ENCODE measurements at places on chromosomes 11 and 22. TPM values are rescaled to one million over a fixed set of nuclear protein-coding genes. Genes with fewer than 3 reads are reported as not detected.

DNA sequence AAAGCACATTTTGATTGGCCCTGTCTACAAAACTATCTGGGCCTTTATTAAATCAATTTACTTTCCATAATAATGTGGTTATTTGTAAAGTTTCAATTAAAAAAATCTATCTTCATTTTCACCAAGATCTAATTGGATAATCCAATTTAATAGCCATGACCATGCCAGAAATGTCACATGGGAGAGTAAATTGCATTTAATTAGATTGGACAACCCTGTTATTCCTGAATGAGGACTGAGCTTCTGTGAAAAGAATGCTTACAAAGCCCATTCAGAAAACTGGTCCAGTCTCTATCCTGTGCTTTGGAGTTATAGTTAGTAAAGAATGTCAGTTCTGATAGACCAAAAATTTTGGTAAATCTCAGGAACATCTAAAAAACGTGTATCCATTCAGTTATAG, 541.9 kb upstream of the ANO5 start:
- H3K36me3 ChIP-seq, result no peaks in the 10 kb centered on the region
- H3K27ac ChIP-seq, result no peak overlapping the region
- no peak for DNase-seq
- H3K27me3 ChIP-seq, result no peaks in the 10 kb centered on the region
- no peak overlapping the region for H3K4me3 ChIP-seq

DNA sequence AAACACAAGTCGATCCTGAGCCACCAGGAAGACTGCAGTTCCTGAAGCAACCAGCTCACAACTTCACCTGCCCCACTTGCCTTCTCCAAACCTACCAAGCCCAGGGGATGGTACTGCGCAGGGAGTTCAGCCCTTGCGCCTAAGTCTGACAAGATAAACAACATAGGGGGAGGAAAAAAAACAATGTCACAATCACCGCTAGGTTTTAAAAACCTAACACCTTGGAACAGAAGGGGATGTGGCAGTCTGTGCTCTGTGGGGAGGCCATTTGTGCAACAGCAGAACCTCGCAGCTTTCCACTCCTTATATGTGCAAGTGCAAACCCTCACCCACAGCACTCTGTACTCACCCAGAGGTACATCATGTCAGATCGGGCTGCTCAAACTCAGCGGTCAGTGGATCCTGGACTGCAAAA, 134.2 kb downstream of the RBFOX2 start:
- H3K4me3 ChIP-seq, result no peak overlapping the region
- no peak for DNase-seq
- peaks cover 14% of the 10 kb centered on the region for H3K4me1 ChIP-seq
- no peaks in the 10 kb centered on the region for H3K27me3 ChIP-seq

DNA sequence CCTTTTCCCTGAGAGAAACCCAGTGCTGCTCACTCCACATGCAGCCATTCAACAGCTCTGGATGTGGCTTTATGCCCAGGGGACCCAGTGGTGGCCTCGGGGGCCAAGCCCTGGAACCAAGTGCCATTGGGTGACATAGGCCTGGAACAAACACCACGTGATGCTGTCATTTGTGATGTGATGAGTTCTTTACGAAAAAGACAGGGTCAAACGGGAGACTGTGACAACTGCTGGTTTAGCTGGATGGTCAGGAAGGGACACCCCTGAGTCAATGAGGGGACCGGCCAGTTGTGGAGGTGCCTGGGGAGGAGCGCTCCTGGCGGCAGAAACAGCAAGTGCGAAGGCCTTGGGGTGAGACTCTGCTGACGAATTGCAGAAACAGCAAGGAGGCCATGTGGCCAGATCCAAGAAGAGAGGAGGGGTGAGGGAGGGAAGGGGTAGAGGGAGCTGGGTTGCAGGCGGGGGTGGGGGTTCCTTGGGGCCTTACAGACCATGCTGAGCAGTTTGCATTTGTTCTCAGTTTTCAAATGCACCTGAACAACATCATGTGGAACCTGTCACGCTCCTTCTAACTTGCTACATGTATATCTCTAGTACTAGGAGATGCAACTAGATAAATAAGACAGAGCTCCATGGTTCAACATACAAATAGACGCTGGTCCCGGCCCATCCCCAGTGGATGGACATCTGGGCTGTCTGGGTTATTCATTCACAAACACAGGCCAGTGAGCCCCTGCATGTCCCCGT, 56.1 kb downstream of the IGLL5 start:
- H3K4me3 ChIP-seq, result no peak overlapping the region
- no peaks in the 10 kb centered on the region for H3K36me3 ChIP-seq
- DNase-seq, result peak; percentile 14
- no peaks in the 10 kb centered on the region for H3K4me1 ChIP-seq
- H3K27me3 ChIP-seq, result no peaks in the 10 kb centered on the region

- H3K36me3 ChIP-seq, result no peaks in the 10 kb centered on the region
- H3K4me3 ChIP-seq, result no peak overlapping the region
- H3K27ac ChIP-seq, result no peak overlapping the region
- no peak for DNase-seq
- peaks cover 4% of the 10 kb centered on the region for H3K4me1 ChIP-seq
- no peaks in the 10 kb centered on the region for H3K27me3 ChIP-seq
These were observed 64.5 kb upstream of the B3GAT1 start for GRCh38 chr11:134476435-134477021.

DNA sequence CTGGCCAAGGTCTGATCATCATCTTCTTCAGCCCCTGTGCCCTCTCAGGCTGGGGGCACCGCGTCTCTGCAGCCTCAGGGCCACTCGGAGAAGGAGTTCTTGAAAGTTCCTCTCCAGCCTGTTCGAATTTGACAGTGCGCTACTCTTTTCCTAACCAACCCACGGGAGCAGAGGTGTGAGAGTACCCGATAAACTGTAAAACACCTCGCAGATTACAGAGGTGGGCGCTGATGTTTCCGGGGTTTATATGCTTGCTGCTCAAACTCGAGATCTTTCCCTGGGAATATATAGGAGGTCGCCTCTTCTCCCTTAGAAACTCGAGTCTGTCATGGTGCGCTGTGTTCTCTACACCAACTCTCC, 515 bp downstream of the CTR9 start:
- H3K27ac ChIP-seq, result peak overlapping the region; percentile 93
- H3K27me3 ChIP-seq, result no peaks in the 10 kb centered on the region
- H3K4me3 ChIP-seq, result peak overlapping the region; percentile 73
- DNase-seq, result no peak
- peaks cover 13% of the 10 kb centered on the region for H3K36me3 ChIP-seq

DNA sequence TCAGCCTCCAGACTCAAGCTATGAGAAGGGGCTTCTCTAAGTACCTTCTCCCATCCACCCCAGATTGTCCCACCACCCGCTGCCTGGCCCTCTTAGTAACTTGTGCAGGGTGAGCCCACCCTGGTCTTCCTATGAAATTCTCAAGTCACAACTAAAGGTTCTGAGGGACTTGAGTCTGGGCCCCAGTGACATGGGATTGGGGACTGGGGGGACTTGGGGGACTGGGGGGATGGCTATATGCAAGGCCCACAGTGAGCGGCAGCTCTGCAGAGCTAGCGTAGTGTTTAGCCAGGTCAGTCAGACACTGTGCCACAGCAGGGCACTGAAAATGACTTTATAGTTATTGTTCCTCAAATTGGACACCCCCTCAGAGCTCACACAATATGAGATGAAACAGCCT, 622.3 kb upstream of the CADM1 start:
- no peaks in the 10 kb centered on the region for H3K27me3 ChIP-seq

DNA sequence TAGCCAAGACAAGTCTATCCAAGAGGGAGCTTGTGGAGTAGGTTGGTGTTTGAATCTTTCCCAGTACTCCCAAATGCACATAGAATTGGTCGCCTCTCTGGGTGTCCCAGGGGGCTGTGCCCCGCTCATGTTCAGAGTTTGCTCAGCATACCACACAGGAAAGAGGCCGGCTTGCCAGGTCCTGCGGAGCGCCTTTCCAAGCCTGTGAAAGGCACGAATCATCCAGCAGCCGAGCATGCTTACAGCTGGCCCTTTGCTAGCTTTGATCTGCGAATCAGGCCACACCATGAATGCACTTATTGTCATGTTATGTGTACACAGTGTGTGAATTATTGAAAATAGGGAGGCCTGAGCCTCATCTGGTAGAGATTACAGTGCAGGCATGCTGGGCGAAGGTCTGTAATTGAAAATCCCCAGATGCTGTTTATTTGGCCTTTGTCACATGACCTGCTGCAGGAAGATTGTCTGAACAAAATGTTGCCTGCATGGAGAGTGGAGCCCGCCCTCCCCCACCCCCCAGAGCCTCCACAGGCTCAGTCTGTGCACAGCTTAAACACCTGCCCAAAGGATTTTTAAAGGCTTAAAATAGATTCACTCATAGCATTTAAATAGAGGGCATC, 163.3 kb upstream of the RASSF10 start:
- DNase-seq, result no peak
- no peak overlapping the region for H3K27ac ChIP-seq
- peaks cover 10% of the 10 kb centered on the region for H3K4me1 ChIP-seq
- H3K36me3 ChIP-seq, result no peaks in the 10 kb centered on the region
- H3K4me3 ChIP-seq, result no peak overlapping the region

DNA sequence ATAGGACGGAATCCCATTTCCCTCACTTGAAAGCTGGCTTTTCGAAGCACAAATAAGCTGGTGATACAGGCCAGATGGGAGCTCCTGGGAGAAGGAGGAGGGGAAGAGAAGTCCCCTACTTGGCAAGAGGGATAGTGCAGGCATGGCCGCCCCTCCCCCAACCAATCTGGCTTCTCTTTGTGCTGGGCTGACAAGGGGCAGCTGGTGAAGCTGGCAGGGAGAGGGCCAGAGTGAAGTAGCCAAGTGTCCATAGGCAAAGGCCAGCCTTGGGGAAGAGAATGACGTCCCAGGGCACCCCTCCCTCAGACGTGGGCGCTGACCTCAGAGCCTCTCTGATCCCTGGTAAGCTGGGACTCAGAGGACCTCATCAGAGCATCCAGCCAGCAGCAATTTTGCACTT, 78.7 kb upstream of the GRAMD1B start:
- DNase-seq, result no peak
- H3K4me3 ChIP-seq, result no peak overlapping the region
- no peaks in the 10 kb centered on the region for H3K36me3 ChIP-seq

- H3K4me1 ChIP-seq, result no peaks in the 10 kb centered on the region
- no peaks in the 10 kb centered on the region for H3K36me3 ChIP-seq
These were observed 3.6 kb downstream of the SYNGR1 start for GRCh38 chr22:39353346-39353745.

DNA sequence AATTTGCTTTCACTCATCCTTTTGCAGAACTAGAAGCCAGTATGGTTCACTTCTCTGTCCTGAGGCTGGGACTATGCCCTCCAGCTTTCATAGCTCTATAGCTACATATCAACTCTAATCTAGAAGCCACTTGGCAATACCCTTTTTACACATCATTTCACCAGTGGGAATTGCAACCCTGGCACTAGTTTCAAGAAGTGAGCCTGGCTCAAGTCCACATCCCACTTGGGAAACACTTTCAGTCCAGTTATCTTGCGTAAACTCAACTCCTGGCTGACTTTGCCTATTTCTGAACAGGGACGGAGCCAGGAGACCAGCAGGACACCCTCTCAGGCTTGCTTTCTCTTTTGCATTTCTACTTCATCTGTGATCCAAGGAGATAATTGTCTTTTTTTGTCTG, 19.9 kb upstream of the FAT3 start:
- H3K27ac ChIP-seq, result no peak overlapping the region
- DNase-seq, result no peak
- H3K4me1 ChIP-seq, result peaks cover 5% of the 10 kb centered on the region

- no peaks in the 10 kb centered on the region for H3K4me1 ChIP-seq
- H3K27me3 ChIP-seq, result no peaks in the 10 kb centered on the region
- no peak overlapping the region for H3K27ac ChIP-seq
- H3K4me3 ChIP-seq, result no peak overlapping the region
These were observed 1178.0 kb downstream of the JRKL start for GRCh38 chr11:97567801-97568200.

The GGTLC2 gene
- not detected for total RNA-seq

The SLC7A4 gene
- 0.23 TPM for total RNA-seq
